ENCODE measurements at places on chromosomes 2 and 18. TPM values are rescaled to one million over a fixed set of nuclear protein-coding genes. Genes with fewer than 3 reads are reported as not detected.

ZAP70 gene
- 1.3 TPM for total RNA-seq

ANKRD30B gene
- not detected for total RNA-seq

AP1S3 gene
- total RNA-seq: 3.1 TPM

CPLX4 gene
- not detected for total RNA-seq

CFAP65 gene
- total RNA-seq: 1.1 TPM

PTRHD1 gene
- 25.2 TPM for total RNA-seq

DNAH6 gene
- 0.86 TPM for total RNA-seq

EPAS1 gene
- not detected for total RNA-seq

WDFY1 gene
- total RNA-seq: 33.0 TPM

SERPINB4 gene
- total RNA-seq: not detected

TGFA gene
- 4.7 TPM for total RNA-seq

CNGA3 gene
- 7.6 TPM for total RNA-seq

OSBPL6 gene
- total RNA-seq: 14.4 TPM

FSIP2 gene
- 56.4 TPM for total RNA-seq

MOGAT1 gene
- total RNA-seq: not detected

ESCO1 gene
- 14.3 TPM for total RNA-seq

FTCDNL1 gene
- total RNA-seq: 0.74 TPM

PPP1R7 gene
- total RNA-seq: 53.9 TPM

UGT1A5 gene
- not detected for total RNA-seq
